ENCODE measurements at places on chromosomes 6 and 20.

GRCh38 chr6:5562277-5562676 is 301.0 kb downstream of the FARS2 start:
- no peak for DNase-seq

DNA sequence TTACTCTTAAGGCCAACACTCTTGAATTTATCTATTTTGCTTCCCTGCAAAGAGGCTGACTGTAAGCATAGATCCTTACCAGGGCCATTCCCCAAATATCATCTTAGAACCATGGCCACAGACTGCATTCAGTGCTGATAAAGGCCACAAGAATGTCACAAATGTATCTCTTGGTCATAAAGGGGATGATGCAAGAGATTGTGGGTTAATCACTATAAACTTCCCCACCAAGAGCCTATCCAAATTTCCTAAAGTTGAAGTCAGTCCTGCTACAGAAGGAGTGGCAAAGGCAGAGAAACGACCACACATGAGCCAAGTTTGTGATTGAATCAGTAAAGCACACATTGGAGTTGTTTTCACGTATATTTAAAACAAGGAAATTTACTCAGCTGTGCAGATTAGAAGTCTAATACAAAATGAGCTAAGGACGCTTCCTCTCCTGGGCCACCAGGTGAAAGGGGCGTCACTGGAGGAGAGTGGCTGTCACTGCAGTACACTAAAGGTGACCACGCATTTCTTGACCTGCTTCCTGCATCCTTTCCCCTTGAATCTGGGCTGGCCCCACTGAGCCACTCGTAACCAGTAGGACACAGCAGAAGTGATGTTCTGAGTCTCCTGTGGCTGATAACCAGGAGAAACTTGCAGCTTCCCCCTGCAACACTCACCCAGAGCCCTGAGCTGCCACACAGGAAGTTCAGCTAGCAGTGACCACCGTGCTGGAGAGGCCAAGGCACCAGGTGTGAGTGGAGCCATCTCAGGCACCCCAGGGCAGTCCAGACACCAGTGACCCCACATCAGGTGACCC is 181.9 kb downstream of the SYNDIG1 start:
- DNase-seq = peak; percentile 91

- no peak for DNase-seq
These were observed 16.7 kb downstream of the PMEPA1 start for GRCh38 chr20:57693002-57693582.

DNA sequence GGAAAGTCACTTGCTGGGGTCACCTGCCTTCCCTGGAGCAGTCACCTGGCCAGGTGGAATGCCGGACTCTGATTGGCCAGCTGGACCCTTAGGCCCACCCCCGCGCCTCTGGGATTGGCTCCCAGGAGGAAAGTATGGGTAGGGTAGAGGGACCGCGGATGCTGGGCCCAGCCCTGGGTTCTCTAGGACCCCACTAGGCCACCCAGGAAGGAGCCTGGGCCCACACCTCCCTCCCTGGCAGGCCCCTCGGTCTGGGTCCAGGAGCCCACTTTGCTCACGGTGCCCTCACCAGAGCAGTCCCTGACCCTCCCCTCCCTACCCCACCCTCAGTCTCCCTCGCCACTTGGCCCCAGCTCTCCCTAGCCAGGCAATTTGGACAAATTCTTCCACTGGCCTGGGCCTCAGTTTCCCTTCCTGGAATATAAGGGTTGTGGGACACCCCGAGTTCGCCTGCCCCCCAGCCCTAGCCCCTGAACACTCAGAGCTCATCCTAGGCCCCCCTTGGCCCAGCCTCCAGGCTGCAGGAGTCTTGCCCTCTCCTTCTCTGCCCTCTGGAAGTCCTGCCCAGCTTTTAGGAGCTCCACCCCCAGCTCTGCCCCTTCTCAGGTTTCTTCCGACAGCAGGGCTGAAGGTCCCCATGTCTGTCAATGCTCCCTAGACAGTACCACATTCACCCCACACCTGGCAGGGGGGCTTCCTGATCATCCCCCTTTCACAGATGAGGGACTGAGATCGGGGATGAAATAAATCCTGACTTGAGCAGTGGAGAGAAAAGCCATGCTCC is 299.6 kb downstream of the TAF4 start:
- DNase-seq = no peak

- no peak for DNase-seq
These were observed 83.7 kb downstream of the RIN2 start for GRCh38 chr20:19841740-19842139.

DNA sequence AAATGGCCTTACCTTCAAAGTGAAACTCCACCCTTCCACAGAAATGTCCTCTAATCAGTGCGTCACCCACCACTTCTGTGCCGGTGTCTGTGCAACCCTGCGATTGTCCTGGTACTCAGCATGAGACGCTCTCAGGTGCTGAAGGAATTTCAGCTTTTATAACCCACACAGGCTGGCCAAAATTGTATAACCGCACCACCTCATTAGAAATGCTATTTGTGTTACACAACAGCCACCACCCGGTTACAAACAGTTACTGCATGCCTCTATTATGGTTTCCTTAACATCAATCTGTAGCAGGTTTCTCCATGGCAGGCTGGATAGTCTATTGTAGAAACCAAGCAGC is 51.5 kb downstream of the SLC23A2 start:
- no peak for DNase-seq

DNA sequence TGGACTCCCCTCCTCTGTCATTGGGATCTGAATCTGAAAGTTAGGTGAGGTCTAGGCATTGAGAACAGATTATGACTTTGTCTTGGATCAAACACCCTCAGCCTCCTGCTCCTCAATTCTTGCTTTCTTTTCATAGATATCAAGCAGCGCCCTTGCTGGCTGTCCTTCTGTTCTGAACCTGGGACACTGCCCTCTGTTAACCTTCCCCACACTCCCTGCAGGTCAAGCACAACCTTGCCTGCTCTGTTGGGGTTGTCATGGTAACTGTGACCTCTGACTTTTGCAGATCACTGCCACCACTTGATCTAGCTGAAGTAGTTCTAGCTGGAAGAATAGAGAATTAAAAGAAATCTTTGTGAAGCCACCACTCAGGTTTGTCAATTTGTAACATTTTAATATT is 16.4 kb upstream of the MICA start:
- no peak for DNase-seq

GRCh38 chr6:81978230-81978629 is 225.7 kb upstream of the TENT5A start:
- no peak for DNase-seq

- DNase-seq = no peak
These were observed 4.3 kb upstream of the DCBLD1 start for GRCh38 chr6:117477988-117478852.

GRCh38 chr6:116060572-116061283 is at the start of gene FRK:
Gene FRK (minus strand): TSS chr6:116060891. CDS start chr6:116060311, 580 bp downstream.
- no peak for DNase-seq

DNA sequence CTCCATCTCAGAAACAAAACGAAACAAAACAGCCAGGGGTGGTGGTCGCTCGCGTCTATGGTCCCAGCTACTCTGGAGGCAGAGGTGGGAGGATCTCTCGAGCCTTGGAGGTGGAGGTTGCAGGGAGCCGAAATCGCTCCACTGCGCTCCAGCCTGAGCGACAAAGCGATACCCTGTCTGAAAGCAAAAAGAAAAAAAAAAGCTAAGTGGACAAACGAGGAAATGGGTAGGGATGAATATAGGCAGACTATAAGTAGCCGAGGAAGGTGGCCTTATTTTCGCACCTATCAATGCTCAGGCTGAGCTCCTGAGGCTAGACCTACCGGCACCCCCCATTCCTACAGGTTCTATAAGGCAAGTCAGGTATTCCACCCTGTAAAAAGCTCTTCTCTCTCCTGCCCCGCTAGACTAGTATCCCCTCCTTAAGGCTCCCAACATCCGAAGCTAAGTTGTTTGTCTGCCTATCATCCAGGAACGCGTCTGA is 650 bp upstream of the CASP8AP2 start:
- no peak for DNase-seq

- no peak for DNase-seq
These were observed 960 bp downstream of the TNFRSF6B start for GRCh38 chr20:63697357-63697867.

- no peak for DNase-seq
These were observed 497 bp downstream of the BMP7 start for GRCh38 chr20:57265997-57266290.

DNA sequence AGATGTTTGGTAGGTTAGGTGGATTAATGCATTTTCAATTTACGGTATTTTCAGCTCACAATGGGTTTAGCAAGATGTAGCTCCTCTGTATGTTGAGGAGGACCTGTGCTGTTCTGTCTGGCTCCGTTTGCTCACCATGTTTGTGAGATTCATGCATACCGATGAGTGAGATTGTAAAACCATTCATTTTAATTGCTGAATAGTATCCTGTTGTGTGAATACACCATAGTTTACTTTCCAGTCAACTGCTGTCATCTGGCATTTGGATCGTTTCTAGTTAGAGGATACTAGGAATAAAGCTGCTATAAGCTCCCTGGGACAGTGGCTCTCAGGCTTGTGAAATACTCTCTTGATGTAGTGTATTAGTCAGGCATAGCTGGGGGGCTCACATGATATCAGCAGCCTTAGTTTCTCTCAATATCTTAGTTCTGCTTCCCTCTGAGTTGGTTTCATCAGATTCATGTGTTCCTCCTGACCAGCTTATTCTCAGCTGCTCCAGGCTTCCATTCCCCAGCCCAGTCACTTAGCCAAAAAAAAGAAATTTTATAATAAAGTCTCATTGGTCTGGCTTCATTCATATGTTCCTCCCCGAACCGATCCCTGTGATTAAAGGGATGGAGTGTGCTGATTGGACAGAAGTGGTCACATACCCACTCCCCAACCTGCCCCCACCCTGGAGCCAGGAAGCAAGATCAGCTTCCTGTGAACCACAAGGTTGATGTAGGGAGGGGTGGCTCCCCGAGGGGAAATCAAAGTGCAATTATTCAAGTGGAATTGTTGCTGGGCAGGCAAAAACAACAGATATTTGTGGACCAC is 10.9 kb upstream of the B4GALT5 start:
- peak; percentile 18 for DNase-seq

DNA sequence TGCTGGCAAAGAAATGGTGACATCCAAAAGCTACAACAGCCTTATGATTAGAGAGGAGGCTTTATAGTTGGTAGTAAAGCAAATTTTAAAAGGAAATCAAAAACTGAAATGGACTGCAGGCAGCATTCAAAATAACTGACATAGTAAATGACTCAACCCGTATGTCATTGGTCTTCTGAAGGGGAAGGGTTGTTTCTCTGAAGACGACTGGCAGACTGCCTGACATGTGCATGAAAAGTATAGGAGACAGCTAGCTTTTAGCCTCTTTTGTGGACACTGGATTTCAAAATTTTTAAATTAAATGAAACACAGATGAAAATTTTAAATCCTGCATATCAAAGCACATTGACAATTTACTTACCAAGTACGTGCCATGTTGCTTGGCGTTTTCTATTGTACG is 90.7 kb downstream of the TRMT6 start:
- DNase-seq = peak; percentile 79

DNA sequence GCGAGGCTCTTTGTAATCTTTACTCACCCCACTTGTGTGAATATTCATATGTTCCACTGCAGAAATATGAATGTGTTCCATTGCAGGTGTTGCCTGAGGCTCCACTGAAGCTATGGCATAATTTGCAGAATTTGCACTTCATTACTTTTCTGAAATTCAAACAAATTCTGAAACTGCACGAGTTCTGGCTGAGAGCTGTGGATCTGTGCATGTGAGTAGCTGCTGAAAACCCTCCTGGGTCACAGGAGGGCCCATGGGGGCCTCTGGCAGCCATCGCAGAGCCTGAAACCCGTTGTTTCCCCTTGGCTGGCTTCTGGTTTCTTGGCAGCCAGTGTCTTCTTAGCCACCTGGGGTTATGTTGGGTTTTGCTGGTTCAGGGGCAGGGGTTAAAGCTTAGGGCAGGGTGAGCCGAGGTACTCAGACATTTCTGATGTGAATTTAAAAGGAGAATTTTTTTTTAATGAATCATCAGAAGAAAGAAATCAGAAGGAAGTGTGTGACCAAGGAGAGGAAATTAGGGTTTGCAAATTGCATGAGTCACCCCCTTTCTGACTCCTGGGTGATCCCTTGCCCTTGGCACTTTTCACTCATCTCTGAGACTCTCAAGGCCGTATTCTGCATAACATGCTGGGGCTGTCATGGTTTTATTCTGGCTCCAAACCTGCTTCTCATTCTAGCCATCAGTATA is 40.6 kb downstream of the TOX2 start:
- DNase-seq = peak; percentile 87

GRCh38 chr6:4925580-4925979 is 78.3 kb downstream of the RPP40 start:
- no peak for DNase-seq

Measured in AG09309 (cell line).